ENCODE measurements at places on chromosomes 11 and 22.
A peak's percentile ranks its signal among the peaks of the same experiment; 100 is the strongest.

DNA sequence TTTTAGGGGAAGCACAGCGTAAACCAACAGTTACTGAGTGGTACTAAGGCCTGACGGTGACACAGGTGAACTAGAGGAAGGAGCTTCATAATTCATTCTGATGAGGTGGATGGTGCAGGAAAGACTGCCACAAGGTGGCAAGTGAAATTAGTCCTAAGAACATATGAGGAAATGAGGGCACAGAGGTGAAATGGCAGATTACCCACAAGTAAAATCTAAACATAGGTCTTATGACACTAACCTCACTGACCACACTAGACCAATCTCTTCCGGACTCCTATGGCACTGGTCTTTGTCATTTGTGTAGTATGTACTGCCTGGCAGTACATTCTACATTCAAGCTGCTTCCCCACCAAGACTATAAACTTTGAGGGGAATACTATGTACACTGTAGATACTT is 20.2 kb downstream of the GAB2 start:
- DNase-seq, result no peak

DNA sequence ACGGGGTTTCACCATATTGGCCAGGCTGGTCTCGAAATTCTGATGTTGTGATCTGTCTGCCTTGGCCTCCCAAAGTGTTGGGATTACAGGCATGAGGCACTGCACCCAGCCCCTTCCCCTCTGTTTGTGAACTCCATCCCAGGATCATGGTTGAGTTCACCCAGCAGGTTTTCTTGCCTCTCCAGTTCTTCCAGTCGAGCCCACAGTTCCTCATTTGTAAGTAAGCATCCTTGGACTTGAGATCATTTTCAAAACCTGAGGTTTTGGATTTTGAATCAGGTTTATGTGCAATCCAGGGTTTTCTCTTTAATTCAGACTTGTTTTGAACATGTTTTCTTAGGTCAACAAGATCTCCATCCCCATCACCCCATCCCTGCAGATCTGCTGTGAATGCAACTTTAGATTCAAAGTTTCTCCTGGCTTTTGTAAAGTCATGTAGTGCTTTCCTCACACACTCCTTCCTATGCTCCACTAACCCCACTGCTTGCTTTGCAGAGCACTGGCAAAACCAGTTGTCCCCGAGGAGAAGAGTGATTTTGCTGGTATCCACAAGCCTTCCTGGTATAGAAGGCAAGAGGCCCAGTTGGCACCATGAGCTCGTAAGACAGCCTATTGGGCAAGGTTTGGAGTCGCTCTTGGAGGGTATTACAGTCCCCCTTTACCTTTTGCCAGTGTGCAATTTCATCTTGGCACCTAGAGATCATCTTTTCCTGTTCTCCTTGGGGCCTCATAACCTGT is 14.7 kb upstream of the VPREB1 start:
- no peak for DNase-seq

DNA sequence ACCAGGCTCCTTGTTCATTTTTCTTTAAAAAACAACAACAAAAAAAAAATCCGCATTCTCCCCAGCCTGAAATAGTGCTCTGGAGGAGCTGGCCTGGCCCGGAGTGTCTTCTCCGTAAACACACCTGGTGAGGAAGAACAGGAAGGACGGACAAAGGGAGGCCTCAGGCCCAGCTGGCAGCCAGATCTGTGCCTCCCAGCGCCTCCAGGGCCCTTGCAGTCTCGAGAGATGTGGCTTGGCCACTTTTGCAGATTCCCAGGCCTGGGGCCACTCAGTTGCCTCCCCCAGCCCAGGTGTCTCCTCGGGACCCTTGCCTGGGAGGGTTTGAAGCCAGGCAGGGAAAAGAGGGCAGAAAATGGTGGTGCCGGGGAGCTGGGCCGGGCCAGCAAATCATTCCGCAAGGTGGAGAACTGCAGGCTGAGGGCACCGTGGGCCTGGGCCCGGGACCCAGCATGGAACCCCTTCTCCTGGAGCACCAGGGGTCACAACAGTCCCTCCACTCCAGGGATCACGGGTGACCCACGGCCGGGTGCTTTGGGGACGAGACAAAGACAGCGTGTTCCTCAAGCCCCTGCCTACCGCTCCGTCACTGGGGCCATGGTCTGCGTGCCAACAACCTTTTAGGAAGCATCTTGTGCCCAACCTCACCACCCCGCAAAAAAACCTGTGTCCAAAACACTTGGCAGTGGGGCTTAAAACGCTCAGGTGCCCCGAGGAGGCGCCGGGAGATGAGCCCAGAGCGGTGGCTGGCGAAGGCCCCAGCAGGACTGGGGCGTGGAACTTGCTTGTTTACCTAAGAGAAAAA is 67.1 kb upstream of the WNT7B start:
- DNase-seq, result no peak

DNA sequence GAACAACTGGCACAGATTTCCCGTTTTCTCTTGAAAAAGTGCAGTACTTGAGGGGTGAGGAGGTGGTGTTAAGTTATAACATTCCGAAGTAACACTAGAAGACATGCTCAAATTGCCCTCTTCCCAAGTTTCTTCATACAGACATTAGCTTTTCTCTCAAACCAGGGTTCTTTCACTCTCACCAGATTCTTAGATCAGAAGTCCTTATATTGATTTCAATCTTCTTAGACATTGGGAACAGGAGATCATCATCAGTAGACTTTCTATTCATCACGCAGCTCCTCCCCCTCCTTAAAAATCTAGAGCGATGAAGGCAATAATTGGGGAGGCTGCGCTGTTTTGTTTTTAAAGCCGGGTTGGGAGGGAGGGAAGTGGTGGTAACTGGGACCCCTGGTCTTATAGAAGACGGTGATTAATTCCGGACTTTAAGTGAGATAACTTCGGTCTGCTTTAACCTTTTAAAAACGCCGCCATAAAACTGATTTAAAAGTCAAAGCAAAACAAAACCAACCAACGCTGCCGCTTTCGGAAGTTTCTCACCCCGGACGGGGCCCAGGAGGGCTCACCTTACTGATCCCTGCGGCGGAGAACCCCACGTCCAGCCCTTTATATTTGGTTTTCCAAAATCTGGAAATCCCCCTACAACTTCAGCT is 665 bp downstream of the USP28 start:
- no peak for DNase-seq

DNA sequence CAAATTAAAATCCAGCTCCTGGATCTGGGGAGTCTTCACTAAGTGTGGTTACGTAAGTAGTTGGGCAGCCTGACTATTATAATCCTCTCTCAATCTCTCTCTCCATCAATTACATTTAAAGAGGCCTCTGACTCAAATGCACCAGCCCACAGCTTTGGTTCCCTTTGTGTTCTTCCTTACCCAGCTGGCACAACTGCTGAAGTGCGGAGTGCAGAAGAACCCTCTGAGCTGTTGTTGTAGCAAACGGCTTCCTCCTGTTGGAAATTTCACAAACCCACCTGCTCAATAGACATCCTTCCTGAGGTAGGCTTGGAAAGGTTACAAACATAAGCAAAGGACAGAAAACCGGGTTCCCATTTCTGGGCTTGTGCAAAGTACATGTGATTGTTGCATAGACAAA is 17.0 kb upstream of the SORL1 start:
- DNase-seq, result no peak

- no peak for DNase-seq
Observed at GRCh38 chr11:22193348-22194051, 615 bp downstream of the ANO5 start.

DNA sequence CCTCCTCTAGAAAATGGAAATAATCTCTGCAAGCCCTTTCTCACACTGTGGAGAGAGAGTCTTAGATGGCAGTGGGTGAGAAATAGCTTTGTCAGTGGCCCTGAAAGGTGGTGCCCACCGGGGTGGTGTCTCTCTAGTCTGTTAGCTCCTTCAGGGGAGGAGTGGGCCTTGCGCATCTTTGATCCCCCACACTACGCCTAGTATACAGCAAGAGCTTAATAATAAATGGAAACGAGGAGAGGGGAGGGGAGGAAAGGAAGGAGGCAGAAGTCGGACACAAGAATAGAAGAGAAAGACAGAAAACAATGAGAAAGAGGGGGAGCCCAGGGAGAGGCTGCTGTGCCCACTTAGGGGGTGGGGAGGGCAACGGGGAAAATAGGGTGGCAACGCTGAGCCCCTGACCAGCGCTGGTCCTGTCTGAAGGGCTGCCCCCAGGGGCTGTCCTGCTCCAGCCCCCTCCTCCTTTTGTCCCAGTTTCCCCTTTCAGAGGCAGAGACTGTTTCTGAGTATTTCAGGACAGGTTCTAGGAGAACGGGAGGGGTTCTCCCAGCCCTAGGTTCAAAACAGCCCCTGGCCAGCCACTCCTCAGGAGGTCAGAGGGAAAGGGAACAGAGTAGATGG is 1.2 kb downstream of the ARRB1 start:
- DNase-seq, result no peak

GRCh38 chr22:42711895-42712837 is 8.5 kb downstream of the A4GALT start:
- DNase-seq, result no peak

GRCh38 chr22:38230916-38231315 is 29.1 kb downstream of the MAFF start:
- no peak for DNase-seq

- DNase-seq, result peak; percentile 33
Observed at GRCh38 chr22:42608823-42609361, 5.8 kb downstream of the POLDIP3 start.

GRCh38 chr22:46076651-46077339 is 73.5 kb upstream of the PPARA start:
- DNase-seq, result peak; percentile 71

GRCh38 chr11:123434911-123435310 is 4.8 kb downstream of the GRAMD1B start:
- no peak for DNase-seq

DNA sequence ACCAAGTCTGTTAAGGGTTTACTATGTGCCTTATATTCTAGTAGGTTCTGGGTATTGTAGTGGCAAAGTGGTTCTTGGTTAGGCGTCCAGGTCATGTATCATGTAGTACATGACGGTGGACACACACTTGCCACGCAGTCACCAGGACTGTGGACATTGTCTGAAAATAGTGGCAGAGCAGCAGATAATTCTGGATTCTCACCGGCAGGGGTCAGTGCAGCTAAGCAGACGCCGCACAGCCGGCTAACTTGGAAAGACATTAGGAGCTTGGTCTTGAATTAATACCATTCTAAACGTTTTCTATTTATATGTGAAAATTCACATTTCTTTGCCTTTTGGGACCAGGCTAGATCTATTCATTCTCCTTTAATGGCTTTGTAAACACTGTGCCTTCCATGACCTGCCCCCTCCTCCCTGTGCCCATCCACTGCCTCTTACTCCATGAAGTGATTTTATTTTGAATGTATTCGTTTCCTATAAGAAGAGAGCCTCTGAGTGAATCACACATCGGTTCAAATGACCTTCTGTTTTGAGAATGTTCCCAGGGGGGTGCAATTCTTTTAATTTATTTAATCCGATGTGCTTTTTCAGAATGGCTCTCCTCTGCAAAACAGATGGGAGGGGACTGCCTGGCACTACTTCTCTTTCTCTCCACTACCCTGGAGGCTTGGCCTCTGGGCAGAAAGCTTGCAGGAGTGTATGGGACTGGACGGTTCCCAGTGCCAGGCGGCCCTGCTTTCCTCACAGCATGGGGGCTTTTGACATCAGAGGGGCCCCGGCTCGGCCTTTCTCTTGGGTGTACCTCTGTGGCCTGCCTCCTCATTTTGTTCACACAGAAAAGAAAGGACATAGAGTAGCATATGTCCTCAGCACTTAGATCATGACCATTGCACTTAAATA is 378.0 kb downstream of the NTM start:
- DNase-seq, result peak; percentile 76

DNA sequence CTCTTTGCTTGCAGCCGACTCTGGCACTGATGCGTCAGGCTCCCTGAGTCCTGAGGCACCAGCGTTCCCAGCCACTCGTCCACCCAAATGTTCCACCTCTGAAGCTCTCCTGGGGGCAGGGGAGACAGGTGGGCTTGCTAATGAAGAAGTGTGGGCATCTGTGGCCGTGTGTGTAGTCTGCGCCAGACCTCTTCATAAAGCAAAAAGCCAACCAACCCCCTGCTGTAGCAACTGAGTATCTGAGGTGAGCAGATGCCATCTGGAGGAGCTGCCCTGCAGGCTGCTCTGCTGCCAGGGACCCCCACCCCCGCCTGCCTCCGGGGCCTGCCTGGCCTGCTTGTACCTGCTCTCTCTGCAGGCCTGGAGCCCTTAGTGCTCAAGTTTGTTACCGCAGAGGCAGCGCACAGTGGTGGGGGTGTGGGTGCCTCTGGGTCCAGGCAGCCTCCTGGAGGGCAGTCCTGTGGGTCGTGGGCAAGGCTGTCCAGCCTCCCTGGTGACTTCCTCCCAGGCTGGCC is 272.5 kb downstream of the TBC1D22A start:
- no peak for DNase-seq

GRCh38 chr11:134464196-134464595 is 52.2 kb upstream of the B3GAT1 start:
- DNase-seq, result no peak

DNA sequence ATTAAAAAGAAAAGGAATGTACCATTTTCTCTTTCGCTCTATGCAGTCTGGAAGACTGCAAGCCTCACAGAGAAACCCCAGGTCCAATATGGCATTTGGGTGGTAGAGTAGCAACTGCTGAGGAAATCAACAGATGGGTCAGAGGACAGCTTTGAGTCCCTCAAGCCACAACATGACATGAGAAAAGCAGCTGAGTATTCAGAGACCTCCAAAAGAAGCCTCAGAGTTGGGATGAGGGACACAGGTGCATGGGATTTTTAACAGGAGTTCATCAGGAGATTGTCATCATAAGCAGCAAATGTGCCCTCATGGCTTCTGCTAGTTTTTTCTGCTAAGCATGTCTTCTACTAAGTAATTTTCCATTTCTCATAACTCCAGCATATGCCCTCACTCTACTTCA is 111.6 kb downstream of the BLID start:
- DNase-seq, result no peak

DNA sequence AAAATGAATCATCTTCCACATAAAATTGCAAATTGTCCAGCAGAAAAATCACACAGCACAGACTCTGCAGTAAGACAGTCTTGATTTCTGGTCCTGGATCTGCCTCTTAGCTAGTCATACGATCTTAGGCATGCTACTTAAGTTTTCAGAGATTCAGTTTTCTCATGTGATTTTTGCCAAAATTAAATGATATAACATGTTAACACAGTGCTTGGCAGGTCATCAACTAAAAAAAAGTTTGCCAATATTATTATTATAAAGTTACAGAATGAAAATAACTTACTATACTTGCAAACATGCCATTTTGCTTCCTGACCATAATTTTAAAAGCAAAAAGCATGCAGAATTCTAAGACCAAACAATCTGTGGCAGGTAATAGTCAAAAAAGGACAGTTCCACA is 15.1 kb downstream of the RAB30 start:
- no peak for DNase-seq

DNA sequence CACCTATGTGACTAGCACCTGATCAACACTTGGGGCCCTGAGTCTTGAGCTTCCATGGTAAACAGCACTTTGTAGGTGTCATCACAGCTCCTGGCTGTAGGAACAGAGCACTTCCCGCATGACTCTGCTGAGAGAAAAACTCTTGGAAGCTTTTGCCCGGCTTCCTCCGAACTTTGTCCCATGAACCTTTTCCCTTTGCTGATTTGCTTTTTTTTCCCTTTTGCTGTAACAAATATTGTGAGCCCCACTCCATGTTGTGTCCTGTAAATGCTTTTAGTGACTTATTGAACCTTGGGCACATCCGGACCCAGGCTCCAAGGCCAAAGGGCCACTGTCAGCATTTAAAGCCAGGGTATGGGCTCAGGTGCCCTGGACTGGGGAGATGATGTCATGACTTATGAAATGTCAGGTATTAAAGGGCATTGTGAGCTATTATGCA is 391.1 kb downstream of the TENM4 start:
- DNase-seq, result no peak

GRCh38 chr11:90855531-90855930 is 632.7 kb upstream of the CHORDC1 start:
- DNase-seq, result no peak

- DNase-seq, result peak; percentile 56
Observed at GRCh38 chr11:69463181-69463994, 18.1 kb upstream of the LINC01488 start.

Measured in HFFc6 (cell line).